ENCODE measurements at places on chromosomes 16 and 17.

DNA sequence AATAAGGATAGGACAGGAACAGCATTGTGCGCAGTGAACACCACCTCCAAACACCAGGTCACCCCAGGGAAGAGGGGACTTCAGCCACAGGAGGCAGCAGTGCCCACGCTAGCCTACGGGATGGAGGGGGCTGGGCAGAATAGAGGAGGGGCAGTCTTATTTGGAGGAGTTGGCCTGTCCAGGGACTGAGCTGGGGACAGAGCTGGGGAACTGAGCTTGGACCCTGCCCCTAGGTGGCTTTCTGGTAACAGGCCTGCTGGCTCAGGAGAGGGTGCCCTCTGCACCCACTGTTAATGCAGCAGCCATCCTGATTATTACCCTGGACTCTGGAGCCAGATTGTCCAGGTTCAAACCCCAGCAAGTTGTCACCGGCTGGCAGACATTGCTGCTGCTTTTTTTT lies 9.3 kb downstream of the CCDC102A start:
- ATAC-seq = no peak

GRCh38 chr16:54244061-54244886 lies 42.3 kb downstream of the IRX3 start:
- no peak for ATAC-seq

- no peak for ATAC-seq
Observed at GRCh38 chr17:33444731-33445130, 151.6 kb upstream of the ASIC2 start.

DNA sequence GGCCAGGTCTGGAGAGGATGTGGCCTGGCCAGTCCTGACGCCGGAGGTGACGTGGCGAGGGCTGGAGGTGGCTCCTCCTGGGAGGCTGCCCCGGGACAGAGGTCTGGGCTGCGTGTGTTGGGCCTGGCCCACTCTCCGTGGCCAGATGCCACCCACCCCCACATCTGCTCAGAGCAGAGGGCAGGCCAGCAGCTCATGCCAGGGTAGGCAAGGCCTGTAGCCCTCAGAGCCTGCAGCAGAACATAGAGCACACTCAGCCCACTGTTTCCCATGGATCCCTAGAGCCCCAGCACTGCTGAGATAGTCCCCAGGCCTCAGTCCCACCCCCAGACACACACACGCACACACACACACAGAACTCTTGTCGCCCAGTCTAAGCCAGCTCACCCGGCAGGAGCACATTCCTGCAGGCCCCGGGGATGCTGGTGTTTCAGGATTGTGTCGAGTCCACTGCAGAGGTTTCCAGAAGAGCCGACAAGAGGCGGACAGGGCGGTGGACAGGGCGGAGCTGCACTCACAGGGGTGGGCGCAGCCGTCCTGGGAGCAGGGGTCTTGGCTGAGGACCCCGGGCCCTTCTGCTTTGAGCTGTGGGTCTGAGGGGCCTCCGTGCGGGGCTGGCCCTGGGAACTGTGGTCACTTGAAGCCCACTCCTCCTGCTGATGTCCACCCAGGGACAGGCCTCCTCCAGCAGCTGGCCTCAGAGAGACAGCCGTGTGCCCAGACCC lies 33.4 kb downstream of the SOX8 start:
- ATAC-seq = no peak

GRCh38 chr17:42992872-42993271 lies 5.3 kb upstream of the RPL27 start:
- no peak for ATAC-seq

DNA sequence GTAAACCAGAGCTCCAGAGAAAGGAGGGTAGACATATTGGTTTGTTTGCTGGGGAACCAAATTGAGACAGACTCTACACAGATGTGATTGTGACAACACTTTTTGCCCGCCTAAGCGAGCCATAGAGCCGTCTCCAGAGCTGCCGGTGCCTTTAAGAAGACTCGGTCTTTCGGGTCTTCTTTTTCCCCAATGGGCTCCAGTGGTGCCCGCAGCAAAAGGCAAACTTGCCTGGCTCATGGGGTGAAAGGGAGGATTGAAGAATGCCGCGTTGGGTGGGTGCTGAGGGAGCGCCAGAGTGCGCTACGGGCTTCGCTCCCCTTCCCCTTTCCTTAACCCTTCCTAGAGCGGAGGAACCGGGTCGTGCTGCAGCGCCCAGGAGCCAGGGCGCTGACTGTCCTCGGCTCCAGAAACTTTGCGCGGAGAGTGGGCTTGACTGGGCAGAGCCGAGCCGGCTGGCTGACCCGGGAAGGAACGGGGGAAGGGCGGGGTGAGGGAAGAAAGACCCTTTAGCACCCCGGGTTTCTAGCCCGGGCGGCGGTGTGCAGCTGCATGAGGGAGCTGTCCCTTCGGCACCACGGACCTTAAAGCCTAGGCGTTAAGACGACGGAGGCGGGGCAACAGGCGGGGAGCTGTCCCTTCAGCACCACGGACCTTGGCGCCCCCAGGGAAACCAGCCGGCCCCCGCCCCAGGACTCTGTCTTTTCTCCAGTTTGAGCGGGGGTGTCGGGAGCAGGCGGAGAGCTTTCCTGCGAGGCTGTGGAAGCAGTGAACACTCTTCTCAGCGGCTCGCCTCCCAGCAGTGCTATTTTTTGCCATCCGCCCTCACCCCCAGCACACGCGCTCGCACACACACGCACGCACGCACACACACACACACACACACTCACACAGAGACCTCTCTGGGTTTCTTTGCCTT lies at the start of gene CACNG3:
TSS of gene CACNG3 (plus strand) at position 880 of the 916 bp plus-strand sequence. CDS start 420 bp downstream, outside the sequence.
- ATAC-seq = no peak

- ATAC-seq = no peak
Observed at GRCh38 chr17:40382251-40382650, 17.7 kb upstream of the GJD3 start.

DNA sequence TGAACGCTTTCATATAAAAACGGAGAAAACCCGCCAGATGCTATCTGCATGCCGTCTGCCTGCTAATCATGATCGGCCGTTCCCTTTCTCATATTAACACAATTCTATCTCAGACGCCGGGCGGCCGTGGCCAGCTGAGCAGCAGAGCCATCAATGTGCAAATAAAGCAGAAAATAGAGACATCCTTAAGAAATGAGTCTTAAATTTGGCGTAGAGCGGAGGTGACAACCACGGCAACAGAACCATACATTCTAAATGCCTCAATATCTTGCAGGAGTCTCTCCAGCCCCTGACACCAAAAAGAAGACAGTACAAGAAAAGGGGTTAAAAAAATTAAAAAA lies 2.7 kb upstream of the IRX5 start:
- no peak for ATAC-seq

DNA sequence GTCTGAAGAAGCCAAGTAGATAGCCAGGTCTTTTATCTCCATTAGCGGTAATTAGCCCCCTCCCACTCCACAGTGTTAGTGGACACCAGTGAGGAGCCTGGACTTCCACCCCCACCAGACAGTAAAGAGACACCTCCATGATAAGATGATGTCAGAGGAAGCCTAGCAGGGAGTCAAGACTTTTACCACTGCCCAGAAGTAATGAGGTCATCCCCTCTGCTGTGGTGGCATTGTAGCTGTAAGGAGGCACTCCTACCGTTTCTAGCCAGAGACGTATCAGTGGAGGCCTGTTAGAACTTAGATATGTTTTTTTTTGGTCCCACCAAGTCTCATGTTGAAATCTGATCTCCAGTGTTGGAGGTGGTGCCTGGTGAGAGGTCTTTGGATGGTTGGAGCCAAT lies 38.1 kb downstream of the PIK3R5 start:
- ATAC-seq = peak; percentile 11

- ATAC-seq = no peak
Observed at GRCh38 chr17:32318071-32318470, 23.9 kb downstream of the C17orf75 start.

- ATAC-seq = no peak
Observed at GRCh38 chr16:3569851-3570250, 7.4 kb downstream of the NLRC3 start.
